ENCODE measurements at places on chromosomes 5 and 9.
A peak's percentile ranks its signal among the peaks of the same experiment; 100 is the strongest.

GRCh38 chr9:91516081-91516480 is 92.4 kb upstream of the NFIL3 start:
- no peak for DNase-seq

GRCh38 chr5:33223563-33224284 is 217.0 kb upstream of the TARS1 start:
- no peak for DNase-seq

DNA sequence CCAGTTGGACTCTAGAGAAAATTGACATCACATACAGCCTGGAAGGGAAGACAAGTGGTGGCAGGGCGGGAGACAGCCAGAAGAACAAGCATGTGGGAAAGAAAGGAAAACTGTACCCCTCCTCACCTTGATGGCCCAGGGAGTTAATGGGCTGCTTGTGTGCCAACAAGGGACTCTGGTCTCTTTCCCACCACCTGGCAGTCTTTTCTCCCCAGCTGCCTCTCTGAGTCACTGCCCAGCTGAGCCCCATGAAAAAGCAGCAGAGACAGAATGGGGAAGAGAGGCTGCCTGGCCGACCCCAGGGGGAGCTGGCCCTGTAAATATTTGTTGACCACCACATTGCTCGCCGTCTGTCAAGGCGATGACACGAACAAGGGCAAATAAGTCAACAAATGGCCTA is 359.4 kb downstream of the ENC1 start:
- no peak for DNase-seq

- DNase-seq = no peak
Observed at GRCh38 chr5:181133610-181134231, 2.8 kb upstream of the OR2V1 start.

- DNase-seq = no peak
Observed at GRCh38 chr9:128805661-128806060, 12.6 kb upstream of the ENDOG start.

GRCh38 chr9:129737479-129738274 is 15.2 kb downstream of the PTGES start:
- DNase-seq = peak; percentile 91

GRCh38 chr9:127463911-127464310 is 12.6 kb downstream of the LRSAM1 start:
- no peak for DNase-seq

DNA sequence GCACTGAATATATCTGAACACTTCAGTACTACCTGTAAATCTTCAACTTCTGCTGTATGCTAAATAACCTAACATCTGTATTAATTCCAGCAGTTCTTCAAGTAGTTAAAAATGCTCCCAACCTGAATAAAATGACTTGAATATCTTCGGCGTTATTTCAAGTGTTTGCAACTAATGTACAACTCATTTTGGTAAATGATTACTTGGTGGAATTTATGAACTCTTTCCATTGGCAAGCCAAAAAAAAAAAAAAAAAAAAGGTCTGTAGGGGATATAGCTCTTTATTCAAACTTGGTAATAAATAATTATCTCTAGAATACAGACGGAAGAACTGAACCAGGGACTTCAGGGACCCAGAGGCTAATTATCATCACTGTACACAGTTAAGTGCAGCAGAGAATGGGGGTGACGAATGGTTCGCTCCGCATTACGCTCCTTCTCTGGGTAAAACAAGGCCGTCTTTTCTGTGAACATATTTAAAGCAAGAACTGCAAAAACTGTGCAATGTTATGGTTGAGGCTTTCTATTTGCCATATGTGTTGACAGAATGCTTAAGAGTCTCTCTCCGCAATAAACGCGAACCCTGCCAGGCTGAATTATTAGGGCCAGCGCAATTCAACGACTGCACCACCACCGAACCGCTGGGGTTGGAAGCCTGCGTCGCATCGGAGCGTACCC is 1.9 kb upstream of the ERBIN start:
- DNase-seq = no peak

GRCh38 chr9:83935276-83935935 is 14.2 kb upstream of the KIF27 start:
- DNase-seq = no peak

- no peak for DNase-seq
Observed at GRCh38 chr9:76257311-76257710, 136.9 kb downstream of the RFK start.

DNA sequence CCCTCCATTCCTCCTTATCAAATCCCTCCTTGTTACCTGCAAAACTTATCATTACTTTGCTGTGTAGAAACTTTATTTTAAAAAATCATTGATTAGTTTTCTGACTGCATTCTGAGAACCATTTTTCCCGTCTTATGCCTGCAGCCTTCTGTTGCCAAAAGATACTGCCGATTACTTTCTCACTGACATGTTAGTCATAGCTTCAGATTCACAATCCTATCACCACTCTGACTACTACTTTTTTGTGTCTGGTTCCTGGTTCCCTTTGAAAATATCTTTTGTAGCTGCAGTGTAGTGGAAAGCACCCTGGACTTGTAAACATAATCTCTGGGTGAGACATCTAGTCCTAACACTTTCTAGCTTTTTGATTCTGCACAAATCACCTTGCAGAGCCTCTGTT is 71.7 kb downstream of the NR2F1 start:
- no peak for DNase-seq

DNA sequence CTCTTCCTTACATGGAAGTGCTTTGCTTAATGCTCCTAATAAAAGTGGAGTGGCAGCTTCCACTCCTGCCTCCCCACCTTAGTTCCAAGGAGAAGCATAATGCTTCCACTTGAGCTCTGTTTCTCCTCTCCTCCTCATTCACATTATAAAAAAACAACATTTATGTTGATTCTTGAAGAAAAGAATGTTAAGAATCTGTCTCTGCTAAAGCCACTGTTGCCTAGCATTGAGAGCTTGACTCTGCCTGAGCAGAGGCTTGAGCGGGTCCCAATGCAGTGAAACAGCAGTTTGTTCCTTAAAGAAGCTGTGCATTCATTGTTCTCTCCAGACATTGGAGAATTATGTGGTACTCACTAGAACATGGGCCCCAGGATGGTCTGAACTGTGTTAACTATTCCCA is 101.5 kb upstream of the GHR start:
- no peak for DNase-seq

DNA sequence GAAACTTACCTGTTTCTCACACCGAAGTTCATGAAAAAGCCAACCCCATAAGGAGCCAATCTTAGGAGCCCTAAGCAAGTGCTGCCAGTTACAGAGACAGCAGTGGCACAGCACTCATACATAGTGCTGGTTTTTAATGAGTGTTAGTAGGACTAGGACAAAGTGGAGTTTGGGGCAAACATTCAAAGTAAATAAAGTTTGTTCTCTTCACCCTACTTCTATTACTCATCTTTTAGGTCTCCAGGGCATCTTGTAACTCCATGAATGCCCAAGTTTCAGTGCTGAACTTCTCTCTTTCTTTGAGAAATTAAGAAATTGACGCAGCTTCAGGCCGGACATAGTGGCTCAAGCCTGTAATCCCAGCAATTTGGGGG is 584.7 kb downstream of the EBF1 start:
- no peak for DNase-seq

GRCh38 chr5:14008819-14009311 is 64.4 kb upstream of the DNAH5 start:
- no peak for DNase-seq

- DNase-seq = no peak
Observed at GRCh38 chr5:52943808-52944207, 45.3 kb upstream of the ITGA2 start.

GRCh38 chr5:95907067-95907705 is 54.5 kb downstream of the ELL2 start:
- no peak for DNase-seq

GRCh38 chr5:2991884-2992283 is 240.4 kb upstream of the IRX2 start:
- no peak for DNase-seq

- no peak for DNase-seq
Observed at GRCh38 chr5:175606409-175606808, 51.5 kb upstream of the HRH2 start.

- no peak for DNase-seq
Observed at GRCh38 chr5:103357636-103358035, 99.1 kb downstream of the MACIR start.

DNA sequence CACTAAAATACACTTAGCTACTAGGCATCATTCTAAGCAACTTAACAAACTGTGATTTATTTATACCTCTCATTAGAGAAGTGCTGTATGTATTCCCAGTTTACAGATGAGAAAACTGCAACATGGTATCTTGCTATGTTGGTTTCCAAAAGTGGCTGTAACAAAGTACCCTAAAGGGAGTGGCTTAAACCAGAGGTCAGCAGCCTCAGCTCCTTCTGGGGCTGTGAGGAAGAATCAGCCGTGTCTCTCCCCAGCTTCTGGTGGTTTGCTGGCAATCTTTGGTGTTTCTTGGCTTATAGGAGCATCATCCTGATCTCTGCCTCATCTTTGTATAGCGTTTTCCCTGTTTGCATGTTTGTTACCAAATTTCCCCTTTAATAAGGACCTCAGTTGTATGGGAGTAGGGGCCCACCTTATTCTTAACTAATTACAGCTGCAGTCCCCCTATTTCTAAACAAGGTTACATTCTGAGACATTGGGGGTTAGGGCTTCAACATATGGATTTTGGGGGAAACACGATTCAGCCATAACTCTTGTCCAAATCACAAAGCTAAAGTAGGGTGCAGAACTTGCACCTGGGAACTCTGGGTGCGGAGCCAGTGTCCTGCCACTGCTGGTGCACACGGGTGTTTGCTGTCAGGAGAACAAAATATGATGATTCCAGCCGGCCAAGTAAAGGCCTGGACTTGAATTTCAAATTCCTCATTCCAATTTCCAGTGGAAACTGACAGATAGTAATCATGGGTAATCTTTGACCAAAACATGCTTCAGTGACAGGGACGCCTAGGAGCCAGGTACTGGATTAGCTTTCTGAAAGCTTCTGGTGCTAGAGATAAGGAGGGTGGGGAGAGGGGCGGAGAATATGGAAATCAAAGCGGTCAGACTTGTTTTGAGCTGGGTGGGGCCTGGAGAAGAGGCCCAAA is 43.3 kb downstream of the RAI14 start:
- no peak for DNase-seq

- no peak for DNase-seq
Observed at GRCh38 chr9:70601000-70601951, 186.8 kb upstream of the KLF9 start.

DNA sequence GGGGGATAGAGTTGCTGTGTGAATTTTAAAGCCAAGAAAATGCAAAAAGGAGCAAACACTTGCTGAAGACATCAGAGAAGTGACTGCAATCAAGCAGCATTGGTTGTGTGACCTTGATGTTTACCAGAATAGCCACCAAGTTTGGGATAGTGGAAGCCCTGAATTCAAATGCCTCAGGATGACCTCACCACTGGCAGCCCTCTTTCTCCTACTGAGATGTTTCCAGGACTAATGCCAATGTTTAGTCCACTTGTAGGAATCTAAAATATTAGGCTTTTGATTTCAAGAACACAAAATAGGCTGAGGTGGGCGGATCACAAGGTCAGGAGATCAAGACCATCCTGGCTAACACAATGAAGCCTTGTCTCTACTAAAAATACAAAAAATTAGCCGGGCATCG is 112.2 kb upstream of the NUDT12 start:
- no peak for DNase-seq

GRCh38 chr5:113190347-113190746 is 213.7 kb downstream of the DCP2 start:
- no peak for DNase-seq

DNA sequence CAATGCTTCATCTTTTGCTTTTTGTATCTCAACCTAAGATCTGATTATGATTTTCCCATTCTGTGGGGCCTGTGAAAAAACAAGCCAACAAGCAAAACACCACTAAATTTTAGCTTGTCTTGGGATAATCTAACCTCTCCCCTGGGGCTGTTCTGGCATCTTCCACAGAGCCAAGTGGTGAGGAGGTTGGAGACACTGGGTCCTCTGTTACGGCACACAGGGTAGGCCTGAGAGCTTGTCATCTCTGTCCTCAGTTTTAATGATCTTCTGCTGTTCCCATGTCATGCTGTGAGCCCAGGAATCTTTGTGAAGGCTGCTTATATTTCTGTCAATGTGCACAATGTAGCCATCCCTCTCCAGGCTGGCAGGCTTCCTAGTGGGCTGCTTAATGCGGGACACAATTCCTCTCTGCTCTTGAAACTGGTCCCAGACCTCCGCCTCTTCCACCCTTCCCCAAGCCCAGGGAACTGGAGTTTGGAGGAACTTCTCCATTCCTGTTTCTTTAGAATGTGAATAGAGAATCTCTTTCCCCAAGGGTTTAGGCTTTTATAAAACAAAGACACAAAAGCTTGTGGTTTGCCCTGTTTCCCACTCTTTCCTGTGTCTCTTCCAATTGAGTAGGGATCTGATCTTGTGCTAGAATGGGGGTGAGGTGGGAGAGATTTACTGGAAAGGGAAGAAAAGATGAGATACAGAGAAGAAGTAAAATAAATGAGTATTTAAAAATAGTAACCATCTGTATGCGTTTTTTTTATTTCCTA is 30.9 kb upstream of the SEMA6A start:
- DNase-seq = no peak

- peak; percentile 71 for DNase-seq
Observed at GRCh38 chr9:128339761-128340690, at the start of gene SLC27A4. SLC27A4 (plus strand) TSS chr9:128340527; CDS start chr9:128343133, 2,606 bp downstream.

- DNase-seq = no peak
Observed at GRCh38 chr5:139575751-139576150, 14.6 kb downstream of the UBE2D2 start.

GRCh38 chr5:72857396-72857795 is 40.9 kb downstream of the TNPO1 start:
- DNase-seq = no peak

DNA sequence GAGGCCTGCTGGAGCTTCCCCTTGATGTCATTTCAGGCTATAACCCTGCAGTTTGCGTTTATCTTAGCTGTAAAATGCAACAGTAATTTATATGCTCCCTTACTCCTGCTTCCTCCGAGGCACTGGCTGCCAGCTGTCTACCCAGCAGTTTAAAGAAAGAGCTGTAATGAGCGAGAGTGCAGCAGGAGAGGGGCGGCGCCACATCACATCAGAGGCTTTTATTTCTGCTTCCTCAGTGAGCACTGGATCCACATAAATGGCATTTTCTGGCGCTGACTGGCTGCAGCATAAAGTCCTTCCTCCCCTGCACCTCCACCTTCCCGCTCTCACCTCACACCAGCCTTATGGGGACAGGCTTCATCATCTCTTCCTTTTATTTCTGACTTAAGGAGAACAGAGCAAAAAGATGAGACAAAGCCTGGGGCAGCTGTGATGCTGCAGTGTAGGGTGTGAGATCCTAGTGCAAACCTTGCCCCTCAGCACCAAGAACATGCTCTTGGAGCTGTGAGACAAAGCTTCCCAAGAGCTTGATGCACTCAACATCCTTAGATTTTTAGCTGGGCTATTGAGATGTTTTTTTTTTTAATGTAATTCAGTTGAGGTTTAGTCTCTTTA is 829.6 kb upstream of the ZNF608 start:
- DNase-seq = no peak

- DNase-seq = no peak
Observed at GRCh38 chr5:159452480-159453167, 122.3 kb upstream of the IL12B start.

DNA sequence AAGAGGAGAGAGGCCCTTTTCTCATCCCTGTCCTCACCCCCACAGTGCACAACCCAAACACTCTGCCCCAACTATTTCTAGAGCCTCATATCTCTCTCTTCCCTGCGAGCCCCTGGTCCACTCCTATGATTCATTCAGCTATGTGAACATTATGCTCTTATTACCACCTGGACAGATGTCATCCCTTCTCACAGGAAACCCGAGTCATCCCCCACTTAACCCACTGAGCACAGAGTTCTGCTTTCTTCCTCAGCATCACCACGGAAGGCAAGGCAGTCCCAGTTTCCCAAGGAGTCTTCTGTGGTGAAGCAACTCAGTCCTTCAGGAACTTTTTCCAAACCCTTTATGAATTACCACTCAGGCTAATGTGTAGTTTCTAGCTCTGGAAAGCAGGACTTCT is 1.3 kb downstream of the DNAI1 start:
- no peak for DNase-seq

Data from stimulated activated CD4-positive, alpha-beta T cell treated with anti-CD3 and anti-CD28 coated beads, Interleukin-2, amount 100 ng/mL, for 48 hours (primary cell).